CD4-positive, CD25-positive, alpha-beta regulatory T cell (primary cell): ENCODE measurements at places on chromosomes 11 and 22.

DNA sequence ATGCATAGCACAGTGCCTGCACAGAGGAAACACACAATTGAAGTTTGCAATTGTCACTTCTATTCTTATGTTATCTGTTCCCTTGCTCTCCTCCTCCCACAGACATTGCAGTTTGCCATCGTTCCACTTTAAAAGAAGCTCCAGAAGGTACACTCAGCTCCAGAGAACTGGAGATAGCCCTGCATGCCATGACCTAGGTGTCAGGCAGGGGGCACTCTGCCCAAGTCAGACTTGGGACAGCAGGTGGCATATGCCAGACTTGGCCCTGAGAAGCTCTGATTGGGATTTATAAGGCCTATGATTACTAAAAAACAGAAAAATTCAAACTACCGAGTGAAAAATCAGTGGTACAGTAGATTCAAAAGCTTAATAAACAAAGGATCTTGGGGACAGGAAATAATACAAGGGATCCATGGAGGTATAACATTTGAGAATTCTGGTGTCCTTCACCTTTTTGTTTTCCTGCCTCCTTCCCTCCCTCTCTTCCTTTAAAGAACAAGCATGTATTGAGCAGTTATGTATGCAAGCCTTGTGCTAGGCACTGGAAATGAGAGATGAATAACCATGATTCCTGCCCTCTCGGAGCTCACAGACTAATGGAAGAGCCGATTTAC is 40.0 kb downstream of the TENM4 start:
- DNase-seq: no peak

DNA sequence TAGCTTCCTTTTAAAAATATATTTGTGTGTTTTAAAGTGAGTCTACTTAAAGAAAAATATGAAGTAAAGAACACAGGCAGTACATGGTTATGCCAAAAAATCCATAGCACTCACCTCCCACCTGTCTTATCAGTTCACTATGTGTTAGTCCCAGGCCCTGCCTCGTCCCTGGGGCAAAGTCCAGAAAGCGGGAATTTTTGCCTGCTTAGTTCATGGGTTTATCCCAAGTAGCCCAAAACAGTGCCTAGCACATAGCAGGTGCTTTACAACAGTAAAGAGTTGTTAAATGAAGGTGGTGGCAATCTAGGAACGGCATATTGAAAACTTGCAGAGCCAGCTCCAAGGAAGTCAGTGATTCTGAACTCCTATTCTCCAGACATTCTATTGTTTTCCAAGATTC is 154.0 kb downstream of the MN1 start:
- DNase-seq: no peak

DNA sequence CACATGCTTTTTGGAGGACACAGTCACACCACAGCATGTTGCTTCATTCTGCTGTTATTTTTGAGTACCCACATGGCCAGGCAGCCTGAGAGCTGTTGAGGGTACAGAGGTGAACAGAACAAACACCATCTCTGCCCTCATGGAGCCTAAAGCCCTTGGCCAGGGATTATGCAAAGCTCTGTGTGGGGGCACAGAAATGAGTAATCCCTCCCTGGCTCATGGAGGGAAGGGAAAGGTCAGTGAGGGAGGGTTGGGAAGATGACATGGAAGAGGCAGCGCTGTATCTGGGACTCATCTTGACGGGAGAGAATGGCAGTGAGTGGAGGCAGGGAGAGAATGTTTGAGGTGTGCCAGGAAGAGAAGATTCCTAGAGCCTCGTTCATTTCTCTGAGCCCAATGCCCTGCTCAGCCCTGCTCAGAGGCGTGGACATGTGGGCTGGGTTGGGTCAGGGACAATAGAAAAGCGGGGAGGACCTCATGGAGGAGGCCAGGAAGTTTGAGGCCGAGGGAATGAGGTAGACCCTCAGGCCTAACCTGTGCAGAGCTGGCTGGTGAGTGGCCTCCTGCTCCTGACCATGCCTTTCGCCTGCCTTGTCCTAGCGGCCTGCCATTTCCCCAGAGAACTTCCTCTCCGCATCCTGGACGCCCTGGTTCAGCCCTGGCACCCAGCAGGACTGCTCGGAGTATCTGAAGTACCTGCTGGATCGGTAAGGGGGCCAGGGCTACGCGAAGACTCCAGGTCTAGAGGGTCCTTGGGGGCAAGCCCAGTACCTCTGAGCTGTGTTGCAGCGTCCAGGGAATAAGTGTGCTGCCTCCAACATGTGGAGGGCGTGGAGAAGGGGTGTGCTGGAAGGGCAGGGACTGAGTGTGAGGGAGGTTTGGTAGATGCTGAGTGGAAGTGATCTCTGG is 19.8 kb downstream of the USP35 start:
- no peak for DNase-seq

- no peak for DNase-seq
Measured at GRCh38 chr11:69320756-69321741, 27.1 kb downstream of the MYEOV start.

DNA sequence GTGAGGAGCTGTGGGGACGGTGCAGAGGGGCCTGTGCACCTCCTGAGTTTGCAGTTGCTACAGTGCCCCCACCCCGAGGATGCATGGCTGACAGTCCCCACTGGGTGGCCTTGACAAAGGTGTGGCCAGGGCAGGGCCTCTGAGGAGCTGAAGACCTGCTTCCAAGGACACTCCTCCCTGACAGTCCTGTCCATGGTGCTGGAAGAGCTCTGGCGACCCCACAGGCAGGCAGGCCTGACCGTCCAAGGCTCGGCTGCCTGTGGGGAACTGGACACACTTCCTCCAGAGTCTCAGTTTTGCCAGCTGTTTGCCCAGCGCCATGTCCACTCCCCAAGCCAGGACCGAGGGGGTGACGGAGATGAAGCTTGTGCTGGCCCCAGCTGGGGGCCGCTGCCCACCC is 32.7 kb downstream of the BRSK2 start:
- no peak for DNase-seq

GRCh38 chr11:64156235-64157011 is 9.5 kb downstream of the MACROD1 start:
- no peak for DNase-seq

DNA sequence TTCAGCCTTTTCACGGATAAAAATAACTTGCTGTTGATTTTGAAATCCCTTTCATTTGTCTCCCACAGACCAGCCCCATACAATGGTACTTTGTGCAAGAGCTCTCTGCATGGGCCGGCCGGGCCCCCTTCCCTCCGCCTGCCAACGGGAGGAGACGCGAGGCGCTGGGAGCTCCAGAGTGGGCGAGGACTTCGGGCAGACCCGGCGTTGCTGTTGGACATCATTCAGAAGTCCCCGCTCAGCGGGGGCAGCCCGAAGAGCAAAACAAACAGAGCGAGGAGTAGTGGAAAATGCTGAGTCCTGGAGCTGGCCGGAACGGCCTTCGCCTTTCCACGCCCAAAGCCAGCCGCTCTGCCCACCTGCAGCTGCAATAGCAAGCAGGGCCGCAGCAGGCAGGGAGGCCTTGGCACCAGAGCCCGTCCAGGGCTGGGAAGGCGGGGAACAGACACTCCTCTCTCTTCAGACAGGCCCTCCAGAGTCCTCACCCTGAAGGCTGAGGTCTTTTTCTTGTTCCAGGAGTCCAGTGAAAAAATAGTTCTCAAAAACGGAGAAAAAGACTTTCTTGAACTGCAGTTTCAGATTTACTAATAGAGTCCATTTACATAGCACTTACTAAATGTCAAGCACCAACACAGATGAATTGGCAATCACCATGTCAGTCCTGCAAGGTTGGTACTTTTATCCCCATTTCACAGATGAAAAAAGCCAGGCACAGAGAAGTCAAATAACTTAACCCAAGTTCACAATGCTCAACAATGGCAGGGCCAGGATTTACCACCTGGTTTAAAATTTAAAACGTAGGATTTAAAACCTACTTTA is 135.5 kb downstream of the ETS1 start:
- no peak for DNase-seq
